CD8-positive, alpha-beta memory T cell (primary cell): ENCODE measurements at places on chromosomes 3 and 15. TPM values are rescaled to one million over a fixed set of nuclear protein-coding genes. Genes with fewer than 3 reads are reported as not detected.

DNA sequence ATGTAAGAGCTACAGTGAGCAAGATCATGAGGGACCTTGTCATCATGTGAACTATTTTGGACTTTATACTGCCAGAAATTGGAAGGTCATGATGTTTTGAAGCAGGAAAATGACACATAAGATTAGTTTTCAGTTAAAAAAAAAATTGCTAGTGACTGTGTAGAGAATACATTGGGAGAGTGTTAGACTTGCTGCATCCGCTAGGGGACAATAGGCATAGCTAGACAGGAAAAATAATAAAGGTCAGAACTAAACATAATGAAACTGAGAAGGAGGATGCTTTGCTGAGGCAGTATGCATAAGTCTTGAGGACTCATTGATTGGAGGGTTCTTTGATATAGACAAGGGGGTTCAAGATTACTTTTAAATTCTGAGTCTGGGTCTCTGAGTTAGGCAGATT, 275.8 kb upstream of the KCNH8 start:
- H3K4me1 ChIP-seq = no peaks in the 10 kb centered on the region
- H3K27me3 ChIP-seq = no peaks in the 10 kb centered on the region
- H3K36me3 ChIP-seq = no peaks in the 10 kb centered on the region
- no peak for DNase-seq
- no peak overlapping the region for H3K4me3 ChIP-seq
- H3K27ac ChIP-seq = no peak overlapping the region

- no peaks in the 10 kb centered on the region for H3K27me3 ChIP-seq
- H3K27ac ChIP-seq = no peak overlapping the region
- DNase-seq = no peak
- H3K4me1 ChIP-seq = no peaks in the 10 kb centered on the region
- H3K36me3 ChIP-seq = no peaks in the 10 kb centered on the region
- H3K4me3 ChIP-seq = no peak overlapping the region
Observed at GRCh38 chr3:167350245-167350862, 29.7 kb downstream of the ZBBX start.

- H3K36me3 ChIP-seq = no peaks in the 10 kb centered on the region
- H3K27me3 ChIP-seq = no peaks in the 10 kb centered on the region
- H3K4me1 ChIP-seq = peaks cover 55% of the 10 kb centered on the region
- peak overlapping the region; percentile 8 for H3K4me3 ChIP-seq
- DNase-seq = peak; percentile 41
Observed at GRCh38 chr15:40047415-40048210, 8.6 kb upstream of the SRP14 start.

- H3K27me3 ChIP-seq = no peaks in the 10 kb centered on the region
- no peaks in the 10 kb centered on the region for H3K36me3 ChIP-seq
- H3K4me1 ChIP-seq = no peaks in the 10 kb centered on the region
- no peak for DNase-seq
- H3K4me3 ChIP-seq = no peak overlapping the region
- H3K27ac ChIP-seq = no peak overlapping the region
Observed at GRCh38 chr3:66554178-66554577, 53.4 kb upstream of the LRIG1 start.

GRCh38 chr15:78604420-78604819, 16.4 kb downstream of the CHRNA3 start:
- no peak overlapping the region for H3K4me3 ChIP-seq
- no peaks in the 10 kb centered on the region for H3K36me3 ChIP-seq
- H3K27ac ChIP-seq = no peak overlapping the region
- no peaks in the 10 kb centered on the region for H3K4me1 ChIP-seq
- no peak for DNase-seq

DNA sequence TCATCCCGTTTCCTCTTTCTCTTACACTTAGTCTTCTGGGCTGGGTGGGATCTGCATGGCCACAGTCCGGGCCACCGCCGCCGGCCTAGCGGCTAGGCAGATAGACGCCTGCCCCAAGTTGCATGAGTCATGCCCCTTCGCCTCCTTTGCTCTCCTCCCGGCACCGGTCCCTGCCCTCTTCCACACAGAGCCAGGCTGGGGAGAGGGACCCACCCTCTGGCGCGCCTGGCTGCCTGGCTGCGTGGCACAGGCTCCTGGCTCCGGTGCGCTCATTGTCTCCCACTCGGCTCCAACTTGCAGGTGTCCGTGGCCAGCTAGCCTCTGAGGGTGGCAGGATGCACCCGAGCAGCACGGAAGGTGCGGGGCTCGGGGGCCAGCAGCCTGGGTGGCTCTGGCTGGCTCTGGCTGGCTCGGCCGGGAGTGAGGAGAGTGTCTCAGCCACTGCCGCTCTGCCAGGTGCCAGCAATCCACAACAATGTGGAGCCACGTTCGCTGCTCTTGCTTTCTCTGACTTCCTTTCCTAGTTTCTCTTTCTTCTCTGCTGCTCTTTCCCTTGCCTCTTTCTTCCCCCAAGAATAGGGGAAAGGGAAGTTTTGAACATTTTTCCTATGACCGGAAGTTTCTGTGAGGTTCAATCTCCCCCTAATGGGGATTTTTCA, 22.4 kb upstream of the MTHFS start:
- peaks cover 10% of the 10 kb centered on the region for H3K4me1 ChIP-seq
- no peaks in the 10 kb centered on the region for H3K36me3 ChIP-seq
- no peaks in the 10 kb centered on the region for H3K27me3 ChIP-seq
- no peak overlapping the region for H3K4me3 ChIP-seq
- no peak for DNase-seq
- no peak overlapping the region for H3K27ac ChIP-seq

DNA sequence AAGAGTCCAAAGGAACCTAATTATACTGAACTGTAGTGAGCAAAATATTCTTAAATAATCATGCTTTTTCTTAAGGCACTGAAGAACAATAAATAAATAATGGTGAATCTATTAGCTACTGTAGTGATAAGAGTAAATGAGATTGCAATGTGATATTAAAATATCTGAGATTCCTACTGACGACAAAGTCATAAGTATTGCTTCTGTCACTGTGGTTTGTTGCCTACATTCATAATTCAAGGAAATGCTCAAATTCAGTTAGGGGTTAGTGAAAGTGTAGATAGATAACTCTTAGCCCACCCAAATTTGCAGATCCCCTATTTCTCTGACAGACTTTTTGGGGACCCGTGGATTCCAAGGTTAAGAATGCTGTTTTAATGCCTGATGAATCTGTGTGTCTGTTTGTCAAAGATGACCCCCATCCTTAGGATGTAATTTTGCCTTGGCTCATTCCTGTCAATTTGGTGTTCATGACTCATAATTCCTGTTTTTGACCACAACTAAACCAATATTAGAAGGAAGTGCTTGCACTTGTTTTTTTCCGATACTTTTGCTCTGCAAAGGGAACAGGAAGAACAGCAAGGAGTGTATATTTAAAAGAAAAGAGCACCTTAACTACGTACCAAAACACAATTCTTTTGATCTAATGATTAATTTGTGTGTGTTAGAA, 86.7 kb downstream of the MAGI1 start:
- no peaks in the 10 kb centered on the region for H3K27me3 ChIP-seq
- no peaks in the 10 kb centered on the region for H3K36me3 ChIP-seq
- H3K4me3 ChIP-seq = no peak overlapping the region
- H3K4me1 ChIP-seq = no peaks in the 10 kb centered on the region
- DNase-seq = no peak

DNA sequence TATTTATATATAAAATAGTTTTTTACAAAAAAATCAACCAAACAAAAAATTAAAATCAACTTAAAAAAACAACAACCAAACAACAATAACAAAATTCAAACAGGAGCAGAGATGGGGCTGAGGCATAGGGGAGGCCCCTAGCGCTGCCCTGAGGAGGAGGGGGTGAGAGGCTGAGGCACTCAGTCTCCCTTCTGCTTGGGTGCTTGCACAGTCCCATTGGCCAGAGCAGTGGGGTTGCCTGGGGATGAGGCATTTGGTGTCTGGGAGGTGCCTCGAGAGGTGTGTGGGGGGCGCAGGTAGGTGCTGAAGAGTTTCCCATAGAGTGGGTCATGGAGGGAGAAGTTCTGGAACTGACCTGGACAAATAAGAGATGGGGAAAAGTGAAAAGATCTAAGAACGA, 8.0 kb downstream of the LPCAT4 start:
- no peak overlapping the region for H3K4me3 ChIP-seq
- no peak for DNase-seq
- H3K36me3 ChIP-seq = peaks cover 16% of the 10 kb centered on the region
- H3K27me3 ChIP-seq = no peaks in the 10 kb centered on the region
- no peaks in the 10 kb centered on the region for H3K4me1 ChIP-seq
- no peak overlapping the region for H3K27ac ChIP-seq

GRCh38 chr3:26807272-26807671, 184.7 kb downstream of the LRRC3B start:
- H3K27ac ChIP-seq = no peak overlapping the region
- H3K4me1 ChIP-seq = no peaks in the 10 kb centered on the region
- no peak overlapping the region for H3K4me3 ChIP-seq
- DNase-seq = no peak

- H3K4me1 ChIP-seq = no peaks in the 10 kb centered on the region
- H3K36me3 ChIP-seq = no peaks in the 10 kb centered on the region
- no peak for DNase-seq
- H3K27ac ChIP-seq = no peak overlapping the region
Observed at GRCh38 chr3:175294793-175295192, 435.7 kb downstream of the NAALADL2 start.

GRCh38 chr3:115602194-115602593, 21.1 kb upstream of the GAP43 start:
- no peak overlapping the region for H3K27ac ChIP-seq
- DNase-seq = no peak
- H3K4me3 ChIP-seq = no peak overlapping the region
- no peaks in the 10 kb centered on the region for H3K4me1 ChIP-seq

DNA sequence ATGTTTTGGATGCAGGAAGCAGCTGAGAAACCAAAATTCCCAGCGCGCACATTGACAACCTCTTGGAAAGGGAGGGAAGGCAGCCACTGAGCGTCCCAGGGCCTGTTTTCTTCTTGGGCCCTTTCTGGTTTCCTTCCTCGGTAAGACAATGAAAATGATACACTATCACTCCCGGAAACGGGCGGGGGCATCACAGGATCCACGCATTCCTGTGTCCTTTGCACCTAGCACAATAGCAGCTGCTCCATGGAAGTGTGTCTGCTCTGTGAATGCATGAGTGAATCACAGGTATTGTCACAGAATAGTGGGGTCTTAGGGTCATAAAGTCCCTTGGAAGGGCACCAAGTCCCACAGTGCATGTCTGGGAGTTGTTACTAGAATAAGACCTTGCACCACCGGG, 6.3 kb upstream of the ITPKA start:
- no peaks in the 10 kb centered on the region for H3K36me3 ChIP-seq
- peaks cover 16% of the 10 kb centered on the region for H3K4me1 ChIP-seq
- H3K4me3 ChIP-seq = no peak overlapping the region
- H3K27me3 ChIP-seq = no peaks in the 10 kb centered on the region
- DNase-seq = no peak

A4GNT gene
- not detected for total RNA-seq

PRTG gene
- total RNA-seq = not detected

DNA sequence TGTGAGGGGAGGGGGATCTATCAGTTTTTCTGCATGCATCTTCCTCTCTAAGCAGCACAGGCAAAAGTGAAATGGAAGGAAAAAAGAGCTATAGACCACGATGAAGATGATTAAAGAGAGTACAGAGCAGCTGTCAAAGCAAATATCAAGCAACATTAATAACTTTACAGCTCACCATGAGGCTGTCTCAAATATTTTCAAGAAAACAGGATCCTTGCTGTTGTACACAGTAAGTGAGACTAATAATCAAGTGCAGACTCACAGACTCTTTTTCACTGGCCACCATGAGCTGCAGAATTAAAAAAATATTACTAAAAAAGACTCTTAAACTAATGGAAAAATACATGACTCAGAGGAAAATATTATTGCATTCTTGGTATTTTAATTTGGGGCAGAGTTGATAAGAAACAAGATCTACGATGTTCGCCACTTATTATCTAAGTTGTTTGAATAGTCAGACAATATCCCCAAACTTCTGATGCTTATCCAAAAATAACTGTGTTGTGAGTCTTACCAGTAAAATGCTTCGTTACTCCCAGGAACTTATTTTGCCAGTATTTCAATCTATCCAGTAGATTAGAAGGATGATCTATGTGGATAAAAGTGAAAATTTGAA, 817.5 kb upstream of the ALCAM start:
- H3K4me1 ChIP-seq = no peaks in the 10 kb centered on the region
- H3K27me3 ChIP-seq = no peaks in the 10 kb centered on the region
- H3K36me3 ChIP-seq = no peaks in the 10 kb centered on the region
- DNase-seq = no peak

MYO5C gene
- total RNA-seq = 0.18 TPM

GRCh38 chr15:70528270-70528706, 235.1 kb downstream of the UACA start:
- H3K4me3 ChIP-seq = peak overlapping the region; percentile 47
- peaks cover 68% of the 10 kb centered on the region for H3K4me1 ChIP-seq
- H3K27ac ChIP-seq = no peak overlapping the region

ALAS1 gene
- 72.2 TPM for total RNA-seq

TGM5 gene
- 0.18 TPM for total RNA-seq

DNA sequence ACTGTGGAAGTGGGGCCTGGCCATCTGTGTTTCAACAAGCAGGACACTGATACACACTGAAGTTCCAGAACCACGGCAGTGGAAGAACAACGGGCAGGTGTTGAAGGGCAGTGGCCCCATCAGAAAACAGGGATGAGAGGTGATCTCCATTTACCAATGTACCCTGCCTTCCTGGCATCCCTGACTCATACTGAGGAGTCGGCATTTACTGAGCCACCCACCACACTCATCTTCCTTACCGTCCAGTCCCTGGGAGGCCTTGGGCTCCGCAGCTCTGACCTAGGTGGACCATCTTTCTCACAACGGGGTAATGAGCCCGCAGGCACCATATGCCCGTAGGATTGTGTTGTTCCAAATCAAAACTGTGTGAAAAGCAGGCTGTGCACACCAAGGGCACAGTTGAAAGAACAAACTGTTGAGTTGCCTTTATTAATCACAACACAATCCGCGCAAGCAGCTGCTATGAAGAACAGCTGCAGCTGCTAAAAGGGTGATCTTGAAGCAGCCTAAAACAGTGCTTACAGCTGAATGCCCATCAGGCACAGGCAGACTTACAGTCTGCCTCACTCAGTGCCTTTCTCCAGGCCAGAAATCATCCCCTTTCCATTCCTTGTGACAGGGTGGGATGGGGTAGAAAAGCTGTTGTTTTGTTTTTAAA, 12.9 kb downstream of the MB21D2 start:
- H3K4me1 ChIP-seq = peaks cover 1% of the 10 kb centered on the region
- no peak for DNase-seq
- no peaks in the 10 kb centered on the region for H3K27me3 ChIP-seq
- no peaks in the 10 kb centered on the region for H3K36me3 ChIP-seq
- no peak overlapping the region for H3K4me3 ChIP-seq

- H3K4me3 ChIP-seq = no peak overlapping the region
- H3K36me3 ChIP-seq = no peaks in the 10 kb centered on the region
- no peak overlapping the region for H3K27ac ChIP-seq
- peak; percentile 30 for DNase-seq
- H3K27me3 ChIP-seq = no peaks in the 10 kb centered on the region
- H3K4me1 ChIP-seq = no peaks in the 10 kb centered on the region
Observed at GRCh38 chr3:11552289-11553264, 91.1 kb downstream of the VGLL4 start.

DNA sequence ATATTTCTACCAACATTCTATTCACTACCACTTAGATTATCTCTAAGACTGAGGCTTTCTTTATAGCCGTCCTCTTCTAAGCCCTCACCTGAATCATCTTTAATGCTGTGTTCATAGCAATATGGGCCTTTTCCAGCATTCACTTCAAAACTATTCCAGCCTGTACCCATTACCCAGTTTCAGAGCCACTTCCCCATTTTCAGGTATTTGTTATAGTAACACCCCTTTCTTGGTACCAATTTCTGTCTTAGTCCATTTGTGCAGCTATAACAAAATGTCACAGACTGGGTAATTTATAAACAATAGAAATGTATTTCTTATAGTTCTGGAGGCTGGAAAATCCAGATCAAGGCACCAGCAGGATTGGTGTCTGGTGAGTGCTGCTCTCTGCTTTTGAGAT, 45.7 kb downstream of the REC114 start:
- H3K4me3 ChIP-seq = no peak overlapping the region
- H3K27ac ChIP-seq = no peak overlapping the region
- H3K27me3 ChIP-seq = no peaks in the 10 kb centered on the region
